Left forelimb (tissue), 1 donor: ENCODE measurements at places on chromosomes 13 and 19.

- DNase-seq: no peak
Measured at GRCh38 chr13:26896986-26897668, 136.5 kb upstream of the GPR12 start.

- no peak for DNase-seq
Measured at GRCh38 chr19:33509774-33510173, 11.8 kb downstream of the PEPD start.

DNA sequence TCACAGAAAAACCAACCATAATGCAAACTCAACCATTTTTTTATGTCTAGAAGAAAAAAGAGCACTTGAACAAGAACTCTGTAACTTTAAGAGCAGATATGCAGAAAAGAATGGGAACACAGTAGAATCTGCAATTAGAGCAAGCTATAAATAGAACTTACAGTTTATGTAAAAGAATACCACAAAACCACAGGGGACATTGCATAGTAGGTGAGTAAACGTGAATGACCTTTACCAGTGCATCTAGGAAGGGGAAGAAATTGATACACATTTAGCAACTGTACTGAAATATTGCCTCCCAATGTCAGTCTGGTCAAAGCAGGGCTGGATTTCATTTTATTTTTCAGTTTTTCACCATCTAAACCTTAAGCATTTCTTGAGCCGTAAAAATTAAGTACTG, 242.2 kb upstream of the EDNRB start:
- DNase-seq: no peak

- DNase-seq: no peak
Measured at GRCh38 chr19:50906217-50906616, 5.0 kb downstream of the KLK4 start.

- no peak for DNase-seq
Measured at GRCh38 chr19:38714354-38714778, 29.9 kb downstream of the CAPN12 start.

DNA sequence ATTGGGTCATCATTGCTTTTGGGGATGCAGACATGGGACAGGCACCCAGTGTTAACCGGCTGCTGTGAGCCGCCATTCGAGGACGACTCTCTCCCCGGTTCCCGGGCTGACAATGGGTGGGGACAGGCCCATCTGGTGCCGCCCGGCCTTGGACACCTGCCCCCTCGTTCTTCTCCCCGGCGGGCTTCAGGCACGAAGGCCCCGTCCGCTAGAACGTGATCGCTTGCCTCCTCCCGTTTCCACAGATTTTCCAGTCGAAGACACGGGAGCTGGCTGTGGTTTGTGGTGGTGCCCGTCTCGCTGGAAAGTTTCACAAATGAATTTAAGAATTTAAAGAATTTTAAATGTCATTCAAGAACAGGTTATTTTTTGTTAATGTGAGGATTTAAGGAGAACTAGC, 2.0 kb downstream of the PALM start:
- no peak for DNase-seq

DNA sequence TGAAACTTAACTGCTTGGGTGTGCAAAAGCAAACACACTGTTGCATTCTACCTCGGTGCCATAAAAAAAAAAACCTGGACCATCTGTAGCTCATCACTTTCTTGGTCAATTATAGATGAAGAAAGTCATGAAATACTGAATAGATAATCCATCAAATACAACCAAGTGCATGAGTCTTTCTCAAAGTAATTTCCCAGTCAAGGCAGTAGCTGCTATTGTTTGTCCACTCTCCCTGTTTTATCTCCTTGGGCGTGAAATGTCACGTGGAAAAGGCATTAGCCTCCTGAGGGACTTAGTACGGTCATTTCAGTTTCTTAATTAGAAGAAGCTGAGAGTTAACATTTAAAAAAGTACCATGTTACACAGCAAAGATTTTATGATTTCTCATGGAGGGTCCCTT, 1697.9 kb downstream of the PCDH9 start:
- no peak for DNase-seq

DNA sequence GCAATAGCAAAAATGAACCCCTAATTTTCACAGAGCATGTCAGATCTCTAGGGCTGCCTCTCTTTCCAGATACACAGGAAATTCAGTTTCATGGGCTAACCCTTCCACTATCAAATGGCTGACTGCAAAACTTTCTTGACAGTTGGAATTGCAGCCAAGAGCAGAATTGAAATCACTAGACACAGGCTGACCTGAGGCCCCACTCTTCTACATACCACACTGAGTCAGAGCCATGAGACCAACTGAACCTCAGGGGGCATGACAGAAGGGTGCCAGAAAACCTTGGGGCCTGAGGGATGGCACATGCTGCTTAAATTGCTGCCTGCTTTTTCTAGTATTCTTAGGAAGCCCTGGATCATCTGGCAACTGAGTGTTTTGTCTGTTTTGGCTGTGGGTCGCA, 1.7 kb upstream of the DLEU7 start:
- DNase-seq: no peak

- DNase-seq: no peak
Measured at GRCh38 chr19:13005861-13006370, 10.6 kb downstream of the NFIX start.

- DNase-seq: no peak
Measured at GRCh38 chr19:46387713-46388130, 25.6 kb downstream of the CCDC8 start.

DNA sequence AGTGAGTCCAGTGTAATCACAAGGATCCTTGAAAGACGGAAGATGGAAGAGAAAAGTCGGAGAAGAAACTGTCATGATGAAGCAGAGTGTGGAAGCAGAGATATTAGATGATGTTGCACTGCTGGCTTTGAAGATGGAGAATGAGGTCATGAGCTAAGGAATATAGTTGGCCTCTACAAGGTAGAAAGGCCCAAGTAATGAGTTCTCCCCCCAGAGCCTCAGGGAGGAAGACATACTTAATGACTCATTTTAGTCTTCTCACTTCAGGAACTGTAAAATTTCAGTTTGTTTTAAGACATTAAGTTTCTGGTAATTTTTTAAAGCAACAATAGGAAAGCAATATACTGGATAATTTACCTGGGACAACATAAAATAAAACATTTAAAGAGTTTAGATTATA, 1331.5 kb upstream of the PCDH20 start:
- DNase-seq: no peak

GRCh38 chr13:99320693-99321481, 13.7 kb upstream of the GPR183 start:
- no peak for DNase-seq

DNA sequence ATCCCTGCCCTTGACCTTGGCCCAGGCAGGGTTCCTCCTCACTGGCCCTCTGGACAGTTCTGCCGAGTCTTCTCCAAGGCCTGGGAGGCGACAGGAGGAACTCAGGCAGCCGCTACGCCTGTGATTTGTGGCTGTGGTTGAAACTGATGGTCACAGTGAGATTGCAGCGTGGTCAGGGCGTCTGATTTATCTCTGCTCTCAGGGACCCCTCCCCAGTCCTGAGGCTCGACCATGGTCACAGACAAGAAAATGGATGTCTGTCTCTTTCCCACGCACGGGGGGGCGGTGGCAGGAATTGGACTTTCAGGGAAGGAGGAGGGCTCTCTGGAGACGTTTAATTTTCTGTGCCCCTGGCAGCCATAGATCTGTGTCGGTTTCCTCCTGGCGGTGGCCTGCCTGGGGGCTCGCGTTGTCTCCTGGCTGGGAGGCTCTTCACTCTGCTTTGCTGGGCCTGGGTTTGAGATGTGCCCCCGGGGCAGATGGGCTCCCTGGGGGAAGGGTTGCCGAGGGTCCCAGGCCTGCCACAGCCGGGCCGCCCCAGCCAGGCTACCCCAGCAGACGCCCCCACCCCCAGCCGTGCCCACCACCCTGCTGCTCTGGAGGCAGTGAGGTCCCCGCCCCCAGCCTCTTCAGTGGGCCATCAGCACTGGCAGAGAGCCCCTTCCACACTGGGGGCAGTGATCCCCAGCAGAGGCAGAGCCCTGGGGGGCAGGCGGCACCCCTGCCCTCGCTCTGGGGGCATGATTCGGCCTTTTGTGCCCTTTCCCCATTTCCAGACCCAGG, 167.4 kb downstream of the KDM4B start:
- no peak for DNase-seq

DNA sequence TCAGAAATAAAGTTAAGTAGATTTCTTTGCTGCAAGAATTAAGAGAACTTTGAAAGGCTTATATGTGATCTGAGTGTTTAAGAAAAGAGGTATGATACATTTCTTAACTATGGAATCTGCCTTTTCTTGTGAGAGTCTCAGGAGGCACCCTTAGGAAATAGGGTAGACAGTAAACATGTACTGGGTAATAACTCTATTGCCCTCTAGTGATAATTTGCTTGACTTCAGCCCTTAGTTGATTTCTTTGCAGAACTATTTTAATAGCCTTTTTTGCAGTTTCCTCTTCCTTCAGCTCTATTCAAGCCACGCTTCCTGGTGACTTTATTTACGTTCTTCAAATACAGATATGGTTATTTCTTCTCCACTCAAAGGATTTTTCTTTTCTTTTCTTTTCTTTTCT, 37.0 kb upstream of the CCNA1 start:
- no peak for DNase-seq

DNA sequence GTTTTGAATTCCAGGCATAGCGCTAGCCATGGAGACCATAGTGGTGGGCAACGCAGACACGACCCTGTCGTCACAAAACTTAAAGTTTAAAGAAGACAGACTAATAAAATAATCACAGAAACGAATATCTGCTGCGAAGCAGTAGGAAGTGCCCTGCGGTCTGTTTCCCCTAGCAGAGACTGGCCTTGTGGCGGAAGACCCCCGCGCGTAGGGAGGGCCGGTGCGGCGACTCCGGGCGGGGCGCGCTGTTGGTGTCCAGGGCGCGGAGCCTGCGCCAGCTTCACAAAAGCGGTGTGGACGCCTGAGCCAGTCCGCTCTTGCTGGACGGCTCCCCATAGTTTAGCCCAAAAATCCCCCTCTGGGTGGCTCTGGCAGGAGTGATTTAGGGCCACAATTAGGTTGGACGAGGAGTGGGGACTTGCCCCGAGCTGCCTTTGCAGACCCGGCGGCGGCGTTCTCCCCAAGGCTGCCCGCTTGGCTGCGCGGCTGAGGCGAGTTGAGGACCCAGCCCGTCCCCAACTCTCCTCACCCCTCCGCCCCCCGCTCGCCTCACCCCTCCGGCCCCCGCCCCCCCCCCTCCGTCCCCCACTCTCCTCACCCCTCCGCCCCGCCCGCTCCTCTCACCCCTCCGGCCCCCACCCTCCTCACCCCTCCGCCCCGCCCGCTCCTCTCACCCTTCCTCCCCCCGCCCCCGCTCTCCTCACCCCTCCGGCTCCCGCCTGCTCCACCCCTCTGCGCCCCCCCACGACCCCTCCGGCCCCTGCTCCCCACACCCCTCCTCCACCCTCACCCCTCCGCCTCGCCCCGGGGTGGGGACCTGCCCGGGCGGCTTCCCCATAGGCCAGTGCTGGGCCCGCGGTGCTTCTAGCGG, 14.2 kb upstream of the LATS2 start:
- DNase-seq: peak; percentile 78

DNA sequence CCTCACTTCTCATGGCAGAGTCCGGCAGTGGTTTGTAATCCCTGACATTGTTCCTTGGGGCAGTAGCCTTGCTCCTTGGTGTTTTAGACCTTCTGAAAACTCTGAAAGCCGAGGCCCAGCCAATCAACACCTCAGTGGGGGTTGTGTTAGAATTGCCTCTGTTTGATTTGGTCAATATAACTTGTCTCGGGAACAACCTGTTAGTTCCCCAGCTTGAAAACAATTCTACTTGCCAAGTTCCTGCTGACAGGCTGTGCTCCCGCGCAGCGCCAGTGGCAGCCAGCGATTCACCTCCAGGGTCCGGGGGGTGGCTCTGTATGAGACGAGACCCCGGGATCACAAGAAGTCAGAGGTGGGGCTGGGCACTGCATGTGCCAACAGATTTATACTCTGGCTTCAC, 81.4 kb upstream of the MEDAG start:
- DNase-seq: no peak

DNA sequence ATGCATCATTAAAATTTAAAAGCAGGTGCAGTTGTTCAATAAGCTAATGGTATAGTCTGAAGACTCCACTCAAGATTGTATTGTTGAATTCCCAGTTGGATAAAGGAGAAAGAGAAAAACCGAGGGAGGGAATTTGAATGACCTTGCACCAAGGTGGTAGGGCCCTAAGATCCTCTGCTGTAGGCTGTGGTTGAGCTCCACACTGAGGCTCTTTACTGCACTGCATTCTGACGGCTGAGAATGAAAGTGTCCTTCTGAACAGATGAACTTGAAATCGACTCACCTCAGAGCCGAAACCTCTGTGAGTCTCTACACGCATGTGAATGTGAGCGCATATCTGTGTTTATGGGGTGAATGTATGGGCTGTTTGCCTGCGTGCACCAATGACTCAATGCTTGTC, 388.9 kb upstream of the DACH1 start:
- DNase-seq: no peak
